ENCODE measurements at places on chromosomes 13 and 19. TPM values are rescaled to one million over a fixed set of nuclear protein-coding genes. Genes with fewer than 3 reads are reported as not detected.
A peak's percentile ranks its signal among the peaks of the same experiment; 100 is the strongest.

- H3K27ac ChIP-seq = no peak overlapping the region
- H3K4me3 ChIP-seq = no peak overlapping the region
Measured at GRCh38 chr13:88464851-88465250, 793.7 kb downstream of the SLITRK5 start.

DNA sequence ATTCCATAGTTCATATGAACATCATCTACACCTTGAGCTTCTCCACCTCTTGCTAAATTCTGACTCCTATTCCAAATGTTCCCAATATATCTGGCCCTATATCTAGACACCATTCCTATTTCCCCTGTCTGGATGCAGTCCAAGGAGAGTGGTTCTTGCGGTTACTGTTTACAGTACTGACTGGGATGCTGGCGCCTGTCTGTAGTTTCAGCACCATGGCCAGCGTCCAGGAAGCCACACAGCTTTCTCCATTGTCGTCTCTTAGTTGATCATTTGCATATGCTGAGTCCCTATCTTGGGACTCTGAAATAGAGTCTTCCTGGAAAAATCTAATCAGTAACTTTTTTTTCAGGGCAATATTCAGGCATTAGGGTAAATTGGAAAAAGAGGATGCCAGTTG is 14.9 kb downstream of the LAIR2 start:
- H3K4me1 ChIP-seq = no peaks in the 10 kb centered on the region
- peaks cover 72% of the 10 kb centered on the region for H3K27me3 ChIP-seq
- no peak overlapping the region for H3K4me3 ChIP-seq
- DNase-seq = peak; percentile 56
- no peaks in the 10 kb centered on the region for H3K36me3 ChIP-seq

- no peaks in the 10 kb centered on the region for H3K36me3 ChIP-seq
- no peaks in the 10 kb centered on the region for H3K4me1 ChIP-seq
- H3K27me3 ChIP-seq = no peaks in the 10 kb centered on the region
- H3K27ac ChIP-seq = no peak overlapping the region
Measured at GRCh38 chr13:43203781-43204180, 180.4 kb downstream of the DNAJC15 start.

GRCh38 chr13:87821512-87821911 is 150.3 kb downstream of the SLITRK5 start:
- no peak overlapping the region for H3K27ac ChIP-seq
- no peaks in the 10 kb centered on the region for H3K4me1 ChIP-seq
- no peaks in the 10 kb centered on the region for H3K27me3 ChIP-seq
- H3K4me3 ChIP-seq = no peak overlapping the region
- DNase-seq = no peak
- no peaks in the 10 kb centered on the region for H3K36me3 ChIP-seq

DNA sequence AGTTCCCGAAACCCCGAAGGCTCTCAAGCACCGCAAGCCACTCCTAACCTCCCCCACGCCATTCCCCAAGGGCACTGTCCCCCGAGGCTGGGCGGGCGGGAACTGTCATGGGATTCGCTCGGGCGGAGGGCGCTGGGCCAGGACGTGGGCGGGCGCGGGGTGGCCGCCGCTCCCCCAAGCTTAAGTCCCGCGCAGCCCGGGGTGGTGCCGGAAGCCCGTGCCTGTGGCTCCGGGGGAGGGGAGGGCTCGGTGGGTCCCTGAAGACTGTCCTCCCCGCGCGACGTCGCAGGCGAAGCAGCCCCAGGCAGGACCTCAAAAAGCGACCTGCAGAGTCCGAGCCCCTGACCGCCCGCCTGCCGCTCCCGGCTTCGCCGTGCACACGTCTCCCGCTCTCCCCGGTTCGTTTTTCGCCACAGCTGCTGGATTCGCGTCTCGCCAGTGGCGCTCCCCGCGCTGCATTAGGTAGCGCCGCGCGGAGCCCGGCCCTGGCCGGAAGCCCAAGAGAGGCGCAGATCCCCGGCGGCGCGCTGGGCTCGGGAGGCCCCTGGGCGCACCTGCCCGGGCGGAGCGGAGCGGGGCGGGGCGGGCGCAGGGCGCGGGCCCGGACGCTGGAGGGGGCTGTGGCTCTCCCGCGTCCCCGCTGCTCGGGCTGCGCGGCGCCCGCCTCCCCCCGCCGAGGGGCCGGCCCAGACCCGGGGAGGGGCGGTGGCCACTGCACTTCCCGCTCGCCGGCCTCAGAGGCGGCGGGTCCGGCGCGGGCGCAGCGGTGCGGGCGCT is at the start of gene FARP1:
Gene FARP1, plus strand, starts transcription at position 715 of the 777 bp plus-strand sequence. CDS start 70,149 bp downstream, outside the sequence.
- H3K27me3 ChIP-seq = no peaks in the 10 kb centered on the region
- no peaks in the 10 kb centered on the region for H3K36me3 ChIP-seq
- peaks cover 20% of the 10 kb centered on the region for H3K4me1 ChIP-seq
- H3K27ac ChIP-seq = no peak within 1 kb of the TSS
- peak within 1 kb of the TSS; percentile 80 for H3K4me3 ChIP-seq

- no peak for DNase-seq
- no peaks in the 10 kb centered on the region for H3K4me1 ChIP-seq
- H3K36me3 ChIP-seq = no peaks in the 10 kb centered on the region
Measured at GRCh38 chr13:50611117-50611781, 232.2 kb downstream of the DLEU7 start.

DNA sequence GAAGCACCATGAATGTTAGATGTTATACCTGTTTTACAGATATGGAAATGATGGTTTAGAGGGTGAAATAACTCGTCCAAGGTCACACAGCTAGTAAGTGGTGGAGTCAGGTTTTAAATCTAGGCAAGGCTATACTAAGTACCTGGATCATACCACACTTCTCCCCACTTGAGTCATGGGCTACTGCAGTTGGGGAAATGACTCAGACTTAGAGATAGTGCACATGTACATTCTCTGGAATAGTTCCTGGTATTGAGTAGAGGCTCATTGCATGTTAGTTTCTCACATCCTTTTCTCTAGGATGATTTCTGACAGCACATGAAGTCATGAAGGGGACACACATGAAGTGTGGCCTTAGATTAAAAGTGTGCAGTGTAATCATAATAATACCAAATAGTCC is 76.2 kb upstream of the TNFSF11 start:
- H3K27ac ChIP-seq = no peak overlapping the region
- DNase-seq = peak; percentile 68

DNA sequence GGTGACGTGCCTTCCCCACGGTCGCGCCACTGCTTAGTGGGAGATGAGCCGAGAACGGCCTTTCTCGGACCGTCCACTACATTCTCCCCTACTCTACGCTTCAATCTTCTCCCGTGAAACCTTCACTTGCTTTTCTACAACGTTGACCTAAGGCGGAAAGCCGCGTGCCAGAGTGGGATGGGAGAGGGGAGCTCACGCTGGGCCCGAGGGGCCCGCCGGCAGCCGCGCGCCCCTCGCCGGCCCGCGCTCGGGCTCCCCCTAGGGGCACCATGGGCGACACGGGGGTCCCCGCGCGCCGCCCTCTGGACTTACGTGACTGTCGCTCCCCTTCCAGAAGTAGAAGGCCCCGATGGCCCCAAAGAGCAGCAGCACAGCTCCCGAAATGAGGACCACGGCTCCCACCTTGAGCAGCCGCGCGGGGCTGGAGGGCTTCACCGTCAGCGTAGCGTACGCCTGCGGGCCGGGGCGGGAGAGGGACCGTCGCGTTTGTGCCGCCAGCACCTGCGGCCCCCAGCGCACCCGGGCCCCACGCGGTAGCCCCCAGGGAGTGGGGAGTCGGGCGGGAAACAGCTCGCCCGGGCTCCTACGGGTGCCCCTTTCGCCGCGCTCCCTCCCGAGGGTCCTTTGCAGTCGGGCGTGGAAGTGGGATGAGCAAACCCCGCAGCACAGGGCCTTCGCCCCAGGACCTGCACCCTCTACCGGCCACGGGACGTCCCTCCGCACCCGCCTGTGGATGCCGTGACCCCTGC is 727 bp downstream of the CNMD start:
- H3K4me1 ChIP-seq = no peaks in the 10 kb centered on the region
- H3K27me3 ChIP-seq = peaks cover 27% of the 10 kb centered on the region
- no peak overlapping the region for H3K4me3 ChIP-seq
- no peak overlapping the region for H3K27ac ChIP-seq
- H3K36me3 ChIP-seq = no peaks in the 10 kb centered on the region
- DNase-seq = no peak

GRCh38 chr13:78934336-78934735 is 275.4 kb upstream of the OBI1 start:
- H3K36me3 ChIP-seq = no peaks in the 10 kb centered on the region
- H3K27ac ChIP-seq = no peak overlapping the region
- H3K4me1 ChIP-seq = no peaks in the 10 kb centered on the region
- no peak for DNase-seq
- H3K27me3 ChIP-seq = no peaks in the 10 kb centered on the region

DNA sequence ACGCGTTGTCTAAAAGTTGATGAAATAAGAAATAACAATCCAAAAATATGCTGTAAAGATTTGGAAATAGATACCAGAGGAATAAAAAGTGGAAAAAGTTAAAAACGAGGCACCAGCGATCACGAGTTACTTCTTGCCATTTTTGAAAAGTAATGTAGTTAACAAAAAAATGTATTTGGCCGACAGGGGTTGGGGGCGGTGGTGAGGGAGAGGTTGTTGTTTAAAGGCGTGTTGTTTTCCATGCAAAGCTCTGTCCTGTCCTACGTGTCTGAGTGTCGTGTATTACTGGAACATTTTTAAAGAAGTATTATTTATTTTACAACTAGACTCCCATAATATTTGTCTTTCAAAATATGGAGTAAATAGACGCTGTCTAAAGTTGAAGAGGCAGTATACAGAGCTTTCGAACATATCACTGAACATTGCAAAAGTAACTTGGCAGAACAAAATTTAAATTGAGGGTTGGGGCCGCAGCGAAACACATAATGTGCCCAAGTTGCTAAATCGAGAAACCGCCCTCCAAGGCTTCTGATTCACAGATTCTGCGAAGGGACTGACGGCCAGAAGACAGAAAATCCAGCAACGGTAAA is 823 bp downstream of the FBXO17 start:
- 0 out of 2 replicates have a peak, but pooled peaks cover 5% of the 10 kb centered on the region for H3K27me3 ChIP-seq
- DNase-seq = no peak
- H3K4me1 ChIP-seq = no peaks in the 10 kb centered on the region

- H3K4me1 ChIP-seq = no peaks in the 10 kb centered on the region
- no peak for DNase-seq
- H3K4me3 ChIP-seq = no peak overlapping the region
- no peak overlapping the region for H3K27ac ChIP-seq
Measured at GRCh38 chr13:76651286-76651685, 234.9 kb downstream of the KCTD12 start.

DNA sequence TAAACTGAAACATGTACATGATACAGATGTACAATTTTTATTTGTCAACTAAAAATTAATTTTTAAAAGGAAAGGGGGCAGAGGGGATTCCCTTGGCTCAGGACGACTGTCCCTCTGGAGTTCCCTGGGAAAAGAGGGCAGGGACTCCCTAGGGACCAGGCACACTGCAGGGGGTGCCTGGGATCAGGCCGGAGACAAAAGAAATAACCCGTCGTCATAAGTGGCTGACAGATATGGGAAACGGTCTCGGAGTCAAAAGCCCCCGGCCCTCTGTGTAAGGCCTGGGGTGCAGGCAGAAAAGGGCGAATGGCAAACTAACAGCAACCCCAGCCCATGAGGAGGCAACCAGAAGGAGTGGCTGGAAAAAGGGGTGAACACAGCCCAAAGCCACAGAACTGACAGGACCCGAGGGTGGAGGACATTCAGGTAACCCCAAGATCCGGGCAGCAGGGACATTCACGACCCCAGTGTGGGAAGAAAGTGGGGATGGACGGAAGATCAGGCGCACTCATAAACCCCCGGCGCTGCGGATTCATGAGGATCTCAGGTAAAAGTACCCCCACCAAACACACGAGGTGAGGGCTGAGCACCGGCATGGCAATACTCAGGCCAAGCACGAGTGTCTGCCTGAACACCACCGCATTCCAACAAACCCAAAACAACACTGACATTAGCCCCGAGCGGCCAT is 6.7 kb downstream of the MLLT1 start:
- no peaks in the 10 kb centered on the region for H3K36me3 ChIP-seq
- no peaks in the 10 kb centered on the region for H3K27me3 ChIP-seq
- no peak overlapping the region for H3K27ac ChIP-seq
- H3K4me1 ChIP-seq = no peaks in the 10 kb centered on the region

The SKA3 gene
- total RNA-seq = 12.5 TPM
